ENCODE measurements at places on chromosomes 3 and 15.

DNA sequence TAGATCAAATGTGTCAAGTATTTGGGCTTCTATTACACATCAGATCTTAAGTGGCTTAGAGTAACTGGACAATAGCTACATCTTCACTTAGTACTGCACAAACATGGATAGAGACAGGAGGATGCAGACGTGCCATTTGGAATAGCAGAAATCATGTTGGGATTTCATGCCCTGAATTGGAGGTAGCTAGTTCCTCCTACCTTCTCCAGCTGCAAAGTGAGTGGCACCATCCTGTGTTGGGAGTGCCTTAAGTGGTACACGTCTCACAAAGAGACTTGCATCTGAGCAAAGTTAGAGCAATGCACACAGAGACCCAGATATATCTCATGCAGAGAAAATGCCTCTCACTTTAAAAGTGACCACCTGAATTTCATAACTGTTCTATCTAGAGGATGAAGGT, 136.5 kb downstream of the SSR3 start:
- DNase-seq, result no peak

GRCh38 chr15:39054128-39054732, 489.6 kb upstream of the RASGRP1 start:
- DNase-seq, result no peak

- DNase-seq, result no peak
Observed at GRCh38 chr3:11568503-11569155, 75.1 kb downstream of the VGLL4 start.

GRCh38 chr3:151686257-151686656, 47.5 kb upstream of the AADACL2 start:
- no peak for DNase-seq

DNA sequence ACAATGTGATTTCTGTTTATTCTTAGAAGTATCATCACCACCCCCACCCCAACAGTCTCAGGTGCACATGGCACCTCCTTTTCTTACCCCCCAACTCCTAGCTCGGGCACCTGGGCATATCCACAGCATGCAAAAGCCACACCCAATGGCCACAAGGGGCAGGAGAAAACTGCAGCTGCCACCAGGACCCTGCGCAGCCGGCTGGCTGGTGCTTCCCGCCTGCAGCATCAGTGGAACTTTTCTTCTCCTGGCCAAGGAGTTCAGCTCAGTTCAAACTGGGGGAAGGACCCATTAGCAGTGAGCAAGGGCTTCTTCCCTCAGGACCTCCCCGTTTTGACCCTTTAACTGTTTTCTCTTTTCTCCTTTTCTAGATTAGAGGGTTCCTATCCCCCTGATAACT, 44.8 kb downstream of the TM4SF18 start:
- DNase-seq, result no peak

GRCh38 chr3:143201870-143202752, 82.5 kb downstream of the CHST2 start:
- DNase-seq, result no peak

DNA sequence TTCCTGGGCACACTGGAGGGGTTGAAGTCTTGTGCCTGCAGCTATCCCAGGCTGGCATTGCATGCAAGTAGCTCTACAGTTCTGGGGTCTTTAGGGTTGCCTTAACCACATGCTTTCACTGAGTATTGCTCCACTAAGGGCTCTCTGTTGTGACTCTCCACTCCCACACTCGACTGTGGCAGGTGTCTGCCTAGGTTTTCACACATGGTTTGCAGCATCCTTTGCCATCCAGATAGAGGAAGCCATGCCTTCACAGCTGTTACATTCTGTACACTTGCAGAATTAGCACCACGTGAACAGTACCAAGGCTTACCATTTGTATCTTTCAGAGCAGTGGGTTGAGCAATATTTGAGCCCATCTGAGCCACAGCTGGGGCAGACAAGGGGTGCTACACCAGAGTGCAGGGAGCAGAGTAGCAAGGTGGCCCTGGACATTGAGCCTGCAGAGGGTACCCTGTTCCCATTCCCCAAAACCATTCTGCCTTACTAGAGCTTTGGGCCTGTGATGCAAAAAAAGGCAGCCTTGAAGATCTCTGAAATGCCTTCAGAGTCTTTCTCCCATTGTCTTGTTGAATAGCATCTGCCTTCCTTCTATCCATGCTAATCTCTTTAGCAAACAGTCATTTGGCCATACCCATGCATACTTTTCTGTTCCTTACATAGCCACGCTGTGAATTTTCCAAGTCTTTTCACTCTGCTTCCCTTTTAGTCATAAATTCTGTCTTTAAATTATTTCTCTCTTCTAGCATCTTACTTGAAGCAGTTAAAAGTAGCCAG, 95.2 kb upstream of the PLCL2 start:
- DNase-seq, result no peak

- DNase-seq, result no peak
Observed at GRCh38 chr3:196412704-196413103, 19.5 kb downstream of the UBXN7 start.

DNA sequence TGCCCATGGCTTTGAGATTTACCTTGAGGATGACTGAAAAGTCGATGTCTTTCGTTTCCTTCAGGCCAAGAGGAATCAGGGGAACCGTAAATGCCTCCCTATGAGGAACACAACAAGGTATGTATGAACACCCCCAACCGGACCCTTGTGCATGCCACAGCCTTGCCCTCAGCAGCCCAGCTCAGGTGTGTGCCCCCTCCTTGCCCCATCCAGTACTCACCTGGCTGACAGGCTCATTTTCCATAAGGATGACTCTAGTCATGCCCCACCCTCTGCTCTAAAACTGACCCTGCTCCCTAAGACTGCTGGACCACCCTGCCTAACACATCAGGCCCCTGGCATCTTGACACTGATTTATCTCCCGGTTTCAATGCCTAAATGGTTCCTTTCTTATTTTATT, 270.0 kb downstream of the GOLGA6L6 start:
- DNase-seq, result no peak

GRCh38 chr3:65875393-65876027, 163.2 kb downstream of the MAGI1 start:
- DNase-seq, result no peak

DNA sequence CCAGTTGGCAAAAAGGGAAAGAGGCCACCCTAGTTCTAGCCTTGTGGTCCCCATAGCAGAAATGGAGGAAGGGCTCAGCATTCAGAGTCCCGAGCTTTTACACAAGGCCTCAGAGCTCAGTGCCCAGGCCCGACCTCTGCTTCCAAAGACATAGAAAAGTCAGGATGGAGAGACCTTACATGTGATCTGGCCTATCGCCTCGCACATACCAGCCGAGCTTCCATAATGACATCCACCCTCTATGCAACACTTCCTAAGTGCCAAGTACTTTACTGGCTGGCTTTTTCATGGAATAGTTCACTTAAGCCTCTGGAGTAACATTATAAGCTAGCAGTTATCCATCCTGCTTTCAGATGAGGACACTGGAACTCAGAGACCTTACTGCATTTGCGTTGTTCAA, 275.9 kb downstream of the FAM43A start:
- DNase-seq, result no peak

- DNase-seq, result no peak
Observed at GRCh38 chr15:60363087-60363549, 34.7 kb downstream of the ANXA2 start.

GRCh38 chr3:184258926-184259325, 2.4 kb downstream of the CAMK2N2 start:
- DNase-seq, result no peak

- no peak for DNase-seq
Observed at GRCh38 chr15:31219221-31219620, 107.4 kb upstream of the KLF13 start.

- DNase-seq, result no peak
Observed at GRCh38 chr15:73983211-73983727, 8.8 kb downstream of the STOML1 start.

DNA sequence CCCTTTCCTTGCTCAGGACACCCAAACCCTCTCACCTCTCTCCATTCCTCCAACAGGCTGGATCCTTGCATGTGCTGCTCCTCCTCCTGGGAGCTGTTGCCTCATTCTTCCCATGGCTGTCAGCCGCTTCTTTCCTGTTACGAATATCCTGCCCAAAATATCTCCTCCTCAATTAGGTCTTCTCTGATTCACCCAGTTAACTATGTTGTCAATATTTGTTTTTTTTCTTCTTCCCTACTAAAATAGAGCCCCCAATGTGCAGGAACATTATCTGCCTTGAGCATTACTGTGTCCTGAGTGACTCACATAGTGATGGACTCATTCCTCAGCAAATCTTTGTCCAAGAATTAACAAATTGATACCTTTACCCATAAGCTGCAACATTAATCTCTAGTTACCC, 357.2 kb downstream of the CLSTN2 start:
- no peak for DNase-seq

DNA sequence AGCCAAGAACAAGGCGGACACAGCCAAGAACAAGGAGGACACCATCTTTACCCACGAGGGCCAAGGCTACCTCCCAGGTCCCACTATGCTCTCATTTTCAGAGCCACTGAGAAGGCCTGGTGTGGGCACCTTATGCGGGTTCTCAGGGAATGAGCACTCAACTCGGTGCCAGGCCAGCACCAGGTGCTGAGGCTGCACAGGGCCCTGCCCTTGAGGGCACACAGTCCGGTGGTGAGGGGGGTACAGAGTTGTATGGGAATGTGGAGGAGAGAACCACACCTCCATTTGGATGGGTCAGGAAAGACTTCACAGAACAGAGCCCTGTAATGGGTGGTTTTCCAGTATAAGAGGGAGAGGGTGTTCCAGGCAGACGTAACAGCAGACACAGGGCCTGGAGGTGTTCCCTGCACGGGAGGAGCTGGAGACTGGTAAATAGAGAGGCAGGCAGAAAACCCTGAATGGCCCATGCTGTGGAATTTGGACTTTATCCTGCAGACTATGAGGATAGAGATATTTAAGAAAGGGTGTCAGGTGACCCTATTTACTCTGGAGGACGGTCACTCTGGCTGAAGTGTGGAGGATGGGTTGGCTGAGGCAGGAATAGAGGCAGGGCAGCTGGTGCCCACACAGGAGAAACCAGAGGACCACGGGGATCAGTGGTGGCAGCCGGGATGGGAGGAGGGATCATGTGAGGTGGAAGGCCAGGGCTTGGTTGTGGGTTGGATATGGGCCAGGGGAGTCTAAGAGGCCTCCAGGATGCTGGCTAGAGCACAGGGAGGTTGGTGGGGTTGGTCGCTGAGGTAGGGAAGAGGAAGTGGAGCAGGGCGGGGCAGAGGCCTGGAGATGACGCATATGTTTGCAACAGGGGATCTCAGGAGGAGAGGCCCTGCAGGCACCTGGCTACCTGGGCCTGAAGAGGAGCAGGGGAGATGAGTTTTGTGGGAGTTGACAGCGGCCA, 34.6 kb downstream of the CRABP1 start:
- no peak for DNase-seq

DNA sequence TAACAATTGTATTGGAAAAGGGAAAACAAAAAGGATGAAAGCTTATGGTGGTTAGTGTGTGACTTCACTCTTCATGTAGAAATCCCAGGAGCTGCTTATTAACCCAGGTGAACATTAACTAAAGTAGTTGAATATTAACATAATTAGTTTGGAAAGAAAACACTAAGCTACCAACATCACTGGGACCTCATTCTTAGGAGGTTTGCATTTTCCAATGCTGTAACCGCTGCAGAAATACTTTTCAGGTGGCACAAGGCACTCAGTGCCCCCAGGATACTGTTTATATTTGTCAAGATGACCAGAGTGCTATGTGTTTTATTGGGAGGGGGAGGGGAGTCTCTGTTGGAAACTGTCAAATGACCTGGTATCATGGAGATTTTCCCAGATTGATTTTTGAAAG, 25.9 kb upstream of the VILL start:
- no peak for DNase-seq

DNA sequence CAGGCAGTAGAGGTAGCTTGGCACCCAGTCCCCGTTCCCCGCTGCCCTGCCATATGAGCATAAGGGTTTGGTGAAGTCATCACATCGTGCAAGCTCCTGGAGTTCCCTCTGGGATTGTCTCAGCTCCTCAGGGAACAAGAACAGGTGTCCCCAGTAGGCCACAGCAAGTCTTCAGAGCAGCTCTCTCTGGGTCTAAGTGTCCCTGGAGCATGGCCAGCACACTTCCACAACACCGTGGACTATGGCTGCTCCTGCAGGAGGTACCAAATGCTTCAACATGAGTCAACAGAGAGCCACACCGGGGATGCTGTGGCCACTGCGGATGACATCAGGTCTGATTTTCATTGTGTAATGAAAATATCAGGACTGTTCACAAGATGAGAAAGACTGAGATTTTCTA, 23.1 kb downstream of the ABHD6 start:
- no peak for DNase-seq

DNA sequence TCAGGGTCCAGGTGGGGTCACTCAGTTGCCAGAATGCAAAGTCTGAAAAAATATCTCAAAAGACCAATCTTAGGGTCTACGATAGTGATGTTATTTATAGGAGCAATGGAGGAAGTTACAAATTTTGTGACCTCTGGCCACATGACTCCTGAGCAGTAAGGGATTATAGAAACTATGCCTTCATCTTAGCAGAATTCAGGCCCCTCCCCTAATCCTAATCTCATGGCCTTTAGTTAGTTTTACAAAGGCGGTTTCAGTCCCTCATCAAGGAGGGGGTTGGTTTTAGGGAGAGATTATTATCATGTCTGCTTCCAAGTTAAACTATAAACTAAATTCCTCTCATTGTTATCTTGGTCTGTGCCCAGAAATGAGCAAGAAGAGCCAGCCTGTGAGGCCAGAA, 5.9 kb upstream of the DCP1A start:
- DNase-seq, result no peak

DNA sequence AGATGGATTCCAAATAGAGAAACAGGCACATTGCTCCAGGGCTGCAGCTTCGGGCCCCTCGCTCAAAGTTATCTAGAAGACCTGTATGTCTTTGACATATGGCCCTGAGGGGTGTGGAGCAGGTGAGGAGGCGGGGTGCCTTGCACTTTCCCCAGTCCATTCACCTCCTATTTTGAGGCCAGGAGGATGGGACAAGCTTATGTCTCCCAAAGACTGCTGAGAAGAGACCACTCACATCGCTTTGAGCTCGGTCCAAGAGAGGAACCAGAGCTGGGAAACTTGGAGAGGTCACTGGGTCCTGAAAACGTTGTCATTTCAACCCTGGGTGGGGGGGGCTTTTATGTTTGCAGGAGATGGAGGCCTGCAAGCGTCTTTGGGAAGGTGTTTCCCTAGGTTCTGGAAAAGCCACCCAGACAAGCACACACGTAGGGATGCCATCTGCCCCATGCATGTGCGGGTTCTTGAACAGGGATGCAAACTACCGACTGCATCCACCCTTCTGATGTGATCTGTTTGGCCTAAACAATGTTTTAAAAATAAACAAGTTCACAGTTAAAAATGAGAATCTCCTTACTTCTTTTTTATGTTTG, 33.7 kb upstream of the SYNM start:
- DNase-seq, result no peak

DNA sequence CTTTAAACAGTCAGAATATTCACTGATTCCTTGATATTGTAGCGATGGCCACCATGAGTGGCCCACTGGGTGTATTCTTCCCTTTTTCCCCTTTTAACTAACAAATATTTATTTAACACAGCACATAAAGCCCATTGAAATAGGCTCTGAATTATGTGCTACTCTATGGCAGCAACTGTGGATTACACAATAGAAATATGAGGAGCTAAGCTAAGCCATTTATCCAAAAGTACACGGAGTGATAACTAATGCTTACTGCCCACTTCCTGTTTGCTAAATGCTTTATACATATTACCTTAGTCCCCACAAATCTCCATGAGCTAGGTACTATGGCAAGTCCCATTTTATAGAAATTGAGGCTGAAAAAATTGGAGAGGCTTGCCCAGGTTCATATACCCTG, 17.9 kb downstream of the ILDR1 start:
- no peak for DNase-seq

GRCh38 chr15:89792106-89792805, 16.1 kb downstream of the MESP2 start:
- no peak for DNase-seq

- no peak for DNase-seq
Observed at GRCh38 chr3:168049367-168049974, 46.3 kb downstream of the GOLIM4 start.

- DNase-seq, result no peak
Observed at GRCh38 chr3:135158520-135158919, 363.5 kb downstream of the EPHB1 start.

Data from activated T-cell treated with anti-CD3 and anti-CD28 coated beads, Interleukin-2, amount 50 U/mL, for 1 hour (primary cell).